ENCODE measurements at places on chromosomes 1 and 21. TPM values are rescaled to one million over a fixed set of nuclear protein-coding genes. Genes with fewer than 3 reads are reported as not detected.

DNA sequence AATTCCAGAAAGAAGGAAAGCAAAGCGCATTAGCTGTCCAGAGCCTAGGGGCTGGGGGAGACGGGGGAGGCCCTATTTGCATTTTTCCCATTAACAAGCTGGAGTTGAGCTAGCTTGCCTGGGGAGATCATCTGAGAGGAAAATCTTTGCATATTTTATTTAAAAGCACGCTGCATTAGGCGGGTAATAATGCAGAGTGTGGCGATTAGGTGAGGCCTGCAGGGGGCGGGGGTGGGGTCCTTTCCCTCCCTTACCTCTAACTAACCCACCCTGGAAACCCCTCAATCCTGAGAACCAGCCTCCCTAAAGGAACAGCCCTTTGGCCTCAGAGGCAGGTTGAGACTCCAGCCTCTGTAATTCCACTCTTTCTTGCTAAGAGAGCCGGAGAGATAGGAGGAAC is 16.2 kb downstream of the C1orf216 start:
- DNase-seq, result no peak

DNA sequence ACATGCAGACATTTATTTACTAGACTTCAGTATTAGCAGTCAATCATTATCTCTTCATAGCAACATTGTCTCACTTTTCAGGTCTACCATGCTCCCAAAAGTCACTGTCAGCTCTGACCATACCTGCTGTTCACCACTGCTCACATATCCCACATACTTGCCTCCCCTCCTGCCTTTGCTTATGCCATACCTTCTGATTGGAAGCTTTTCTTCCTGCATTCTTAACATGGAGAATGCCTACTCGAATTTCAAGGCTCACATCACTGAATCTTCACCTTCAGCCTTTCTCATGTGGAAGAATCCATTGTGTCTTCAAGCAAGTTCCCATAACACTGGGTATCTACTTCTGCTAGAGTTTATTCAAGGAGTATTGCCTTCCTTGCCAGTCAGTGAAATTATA is 135.4 kb downstream of the NTNG1 start:
- DNase-seq, result no peak

DNA sequence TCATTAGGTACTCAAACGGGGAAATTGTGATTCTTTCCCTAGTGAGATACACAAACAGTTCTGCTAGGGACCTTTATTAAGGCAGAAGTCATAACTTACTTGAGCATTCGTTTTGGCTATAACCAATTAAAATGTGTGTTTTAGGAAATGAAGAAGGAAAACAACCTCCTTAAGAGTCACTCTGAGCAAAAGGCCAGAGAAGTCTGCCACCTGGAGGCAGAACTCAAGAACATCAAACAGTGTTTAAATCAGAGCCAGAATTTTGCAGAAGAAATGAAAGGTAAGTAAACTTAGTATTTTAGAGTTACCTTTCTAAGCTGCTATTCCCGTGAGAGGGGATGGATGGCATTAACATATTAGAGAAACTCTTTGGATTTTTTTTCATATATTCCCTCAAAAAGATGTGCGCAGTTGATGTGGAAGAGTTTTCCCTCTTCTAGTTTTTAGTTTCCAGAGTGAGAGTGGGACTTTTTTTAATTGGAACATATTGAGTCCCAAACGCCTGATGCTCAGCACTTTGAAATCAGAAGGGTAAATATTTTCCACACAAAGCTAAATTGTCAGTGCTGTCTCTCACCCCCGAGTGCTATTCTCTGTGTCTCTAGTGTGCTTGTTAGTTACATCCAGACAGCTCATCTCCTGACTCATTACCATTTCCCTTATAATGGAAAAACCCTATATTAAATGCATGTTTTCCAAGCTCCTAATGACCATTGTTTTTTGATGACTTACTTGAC is 34.9 kb downstream of the CENPF start:
- no peak for DNase-seq

DNA sequence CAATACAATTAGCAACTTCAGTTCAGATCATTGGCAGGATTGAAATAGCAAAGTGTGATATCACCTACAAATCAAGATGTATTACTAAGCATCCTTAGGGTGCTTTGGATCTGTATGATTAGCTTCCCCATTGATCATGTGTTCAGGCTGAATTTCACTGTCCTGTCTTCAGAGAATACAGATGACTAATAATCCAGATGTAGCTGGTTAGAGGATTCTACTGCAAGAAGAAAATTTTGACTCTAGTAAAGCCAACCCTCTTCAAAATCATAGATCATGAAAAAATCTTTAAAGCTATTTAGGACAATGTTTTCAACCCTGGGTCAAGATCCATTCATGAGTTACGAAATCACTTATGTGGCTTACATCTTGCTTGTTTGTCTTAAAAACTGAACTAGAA is 184.4 kb downstream of the PTGER3 start:
- DNase-seq, result no peak

NHLH1 gene
- total RNA-seq, result not detected

DNA sequence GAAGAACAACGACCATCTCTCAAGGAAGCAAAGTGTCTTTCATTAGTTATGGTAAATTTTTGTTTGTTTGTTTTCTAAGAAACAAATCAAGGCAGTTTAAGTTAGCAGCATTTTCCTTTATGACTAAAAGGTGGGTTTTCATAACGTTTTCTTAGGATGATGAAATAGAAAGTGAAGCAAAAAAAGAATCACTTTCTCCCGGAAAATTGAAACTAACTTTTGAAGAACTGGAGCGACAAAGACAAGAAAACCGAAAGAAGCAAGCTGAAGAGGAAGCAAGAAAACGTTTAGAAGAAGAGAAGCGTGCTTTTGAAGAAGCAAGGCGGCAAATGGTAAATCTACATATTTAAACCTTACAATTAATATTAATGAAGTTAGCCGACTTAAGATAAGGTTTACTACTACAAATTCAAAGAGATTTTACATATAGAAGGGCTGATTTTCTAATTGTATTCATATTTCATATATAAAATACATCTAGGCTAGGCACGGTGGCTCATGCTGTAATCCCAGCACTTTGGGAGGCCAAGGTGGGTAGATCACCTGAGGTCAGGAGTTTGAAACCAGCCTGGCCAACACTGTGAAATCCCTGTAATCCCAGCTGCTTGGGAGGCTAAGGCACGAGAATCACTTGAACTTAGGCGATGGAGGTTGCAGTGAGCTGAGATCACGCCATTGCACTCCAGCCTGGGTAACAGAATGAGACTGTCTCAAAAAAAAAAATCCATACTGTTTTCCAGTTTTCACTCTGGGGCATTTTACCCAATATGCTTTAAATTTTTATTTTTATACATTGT is 38.3 kb downstream of the NEXN start:
- DNase-seq, result no peak

HMCN1 gene
- total RNA-seq, result 14.8 TPM

DNA sequence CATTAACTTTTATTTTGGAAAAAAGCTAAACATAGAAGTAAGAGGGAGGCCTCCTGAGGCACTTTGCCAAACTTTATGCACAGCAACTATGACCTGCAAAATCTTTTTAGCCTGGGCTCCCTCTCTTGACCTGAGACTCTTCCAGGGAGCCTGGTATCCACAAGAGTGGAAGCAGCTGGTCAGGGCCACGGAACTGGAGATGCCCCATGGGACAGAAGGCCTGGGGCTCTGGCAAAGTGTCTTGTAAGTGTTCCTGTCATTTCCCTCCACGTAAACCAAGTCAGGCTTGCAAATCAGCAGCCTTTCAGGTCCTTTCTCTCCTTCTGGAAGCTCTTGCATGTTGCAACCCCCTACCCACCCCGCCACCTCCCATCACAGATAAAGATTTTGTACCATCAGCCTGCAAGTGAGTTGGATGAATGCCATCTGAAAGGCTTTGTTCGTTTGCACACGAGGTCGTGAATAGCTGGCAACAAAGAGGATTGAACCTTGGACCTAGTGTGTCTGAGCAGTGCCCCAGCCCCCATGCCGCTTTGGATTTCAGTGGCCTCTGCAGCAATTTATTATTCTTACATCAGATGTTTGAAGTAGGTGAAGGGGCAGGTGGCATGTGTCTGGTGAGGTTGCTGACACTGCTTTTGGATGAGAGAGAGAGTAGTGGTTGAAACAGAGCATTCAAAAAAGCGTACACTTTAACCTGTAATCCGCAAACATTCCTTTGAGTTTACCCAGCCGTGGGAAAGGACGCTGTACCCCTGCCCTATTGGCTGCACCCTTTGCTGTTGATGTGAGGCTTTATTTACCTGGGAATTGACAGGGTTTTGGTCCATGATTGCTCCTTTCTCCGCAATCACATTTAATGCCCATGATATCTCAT is 91.6 kb downstream of the GALNT2 start:
- no peak for DNase-seq

Data from right atrium auricular region (tissue), 2 donors.